ENCODE measurements at places on chromosomes 12 and 14. TPM values are rescaled to one million over a fixed set of nuclear protein-coding genes. Genes with fewer than 3 reads are reported as not detected.

Gene DYRK4
- 24.8 TPM for total RNA-seq

Gene DTX1
- total RNA-seq = 31.1 TPM

Gene TTC9
- 1.3 TPM for total RNA-seq

- DNase-seq = no peak
Observed at GRCh38 chr14:65229748-65230728, 127.7 kb upstream of the MAX start.

- DNase-seq = no peak
Observed at GRCh38 chr12:59780605-59781135, 184.8 kb downstream of the SLC16A7 start.

GRCh38 chr12:109725321-109726105 lies 11.9 kb downstream of the FAM222A start:
- no peak for DNase-seq

DNA sequence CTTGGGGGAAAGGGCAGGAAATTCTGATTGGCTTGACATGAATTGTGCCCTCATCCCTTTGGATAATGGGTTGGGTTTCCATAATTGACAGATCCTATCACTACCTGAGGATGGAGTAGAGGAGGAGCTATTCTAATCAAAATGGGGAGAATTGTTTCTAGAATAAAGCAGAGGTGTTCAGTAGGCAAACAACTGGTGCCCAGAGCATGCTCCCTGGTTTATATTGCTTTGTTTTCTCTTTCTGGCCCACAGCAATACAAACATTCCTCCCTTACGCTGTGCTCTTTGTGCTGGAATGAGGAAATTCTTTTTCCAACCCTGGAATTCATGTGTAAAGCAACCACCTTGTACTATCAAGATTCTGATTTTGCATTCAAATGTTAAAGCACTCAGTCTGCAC lies 147.4 kb downstream of the RASSF9 start:
- DNase-seq = no peak

GRCh38 chr14:54817506-54817905 lies 85.1 kb downstream of the GCH1 start:
- DNase-seq = no peak

GRCh38 chr14:61573321-61573720 lies 122.0 kb upstream of the HIF1A start:
- no peak for DNase-seq

GRCh38 chr14:58914279-58914855 lies 274.1 kb upstream of the DAAM1 start:
- DNase-seq = no peak

DNA sequence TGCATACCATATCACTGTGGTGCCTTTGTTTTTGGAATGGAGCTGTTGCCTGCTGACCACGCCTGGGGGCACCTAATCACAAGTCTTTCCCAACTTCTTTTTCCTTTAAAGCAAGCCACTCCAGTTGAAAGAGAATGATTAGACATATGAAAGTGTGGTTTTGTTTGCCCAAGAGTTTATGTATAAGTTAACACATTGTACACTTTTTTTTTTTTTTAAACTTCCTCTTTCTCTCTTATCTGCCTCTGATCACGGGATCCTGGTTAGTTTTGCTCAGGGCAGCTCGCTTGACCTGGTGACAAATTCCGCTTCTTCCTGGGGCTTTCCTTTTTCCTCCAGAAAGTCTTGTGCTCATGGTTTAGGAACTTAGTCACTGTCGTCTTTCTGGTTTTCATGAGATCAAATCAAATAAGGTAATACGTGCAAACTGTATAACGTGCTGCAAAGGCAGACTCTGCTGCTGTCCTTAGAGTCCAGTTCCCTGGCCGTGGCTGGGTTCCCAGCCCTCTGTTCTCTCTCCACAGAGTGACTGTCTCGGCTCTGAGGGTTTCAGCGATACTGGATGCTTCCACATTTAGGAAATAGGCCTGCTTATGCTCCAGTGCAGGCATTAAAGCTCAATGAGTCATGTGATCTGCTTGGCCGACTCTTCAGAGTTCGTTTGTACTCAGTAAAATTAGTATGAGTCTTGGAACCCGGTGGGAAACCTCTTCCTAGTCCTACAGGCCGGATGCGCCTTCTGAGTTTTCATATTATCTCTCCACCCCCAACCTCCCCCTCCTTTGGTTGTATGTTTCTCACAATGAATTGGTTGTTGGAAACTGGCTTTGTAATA lies 15.2 kb downstream of the RASSF3 start:
- DNase-seq = no peak

GRCh38 chr12:127655691-127656090 lies 611.3 kb upstream of the TMEM132C start:
- no peak for DNase-seq

GRCh38 chr12:21757735-21758134 lies 16.8 kb downstream of the KCNJ8 start:
- DNase-seq = no peak

- DNase-seq = no peak
Observed at GRCh38 chr12:50017641-50018040, 7.7 kb downstream of the RACGAP1 start.

All from omental fat pad (tissue), 4 donors.